ENCODE measurements at places on chromosomes 7 and 10.

DNA sequence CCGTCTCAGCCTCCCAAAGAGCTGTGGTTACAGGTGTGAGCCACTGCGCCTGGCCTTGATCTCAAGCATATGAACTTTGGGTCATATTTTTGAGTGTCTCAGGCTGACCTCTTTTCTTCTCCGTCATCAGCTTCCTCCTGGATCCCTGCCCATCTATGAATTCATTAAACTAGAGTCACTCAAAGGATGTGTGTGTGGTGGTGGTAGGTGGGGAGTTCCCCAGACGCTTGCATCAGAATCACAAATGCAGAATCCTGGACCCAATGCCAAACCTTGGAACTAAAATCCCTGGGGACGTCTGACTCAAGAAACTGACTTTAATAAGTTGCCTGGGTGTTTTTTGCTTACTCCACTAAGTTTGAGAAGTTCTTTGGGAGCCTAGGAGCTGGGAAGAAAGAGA lies 6.7 kb upstream of the CREB5 start:
- peaks cover 18% of the 10 kb centered on the region for H3K4me1 ChIP-seq
- no peak for DNase-seq
- H3K4me3 ChIP-seq = no peak overlapping the region
- H3K36me3 ChIP-seq = no peaks in the 10 kb centered on the region
- no peak overlapping the region for H3K27ac ChIP-seq
- peaks cover 77% of the 10 kb centered on the region for H3K27me3 ChIP-seq

DNA sequence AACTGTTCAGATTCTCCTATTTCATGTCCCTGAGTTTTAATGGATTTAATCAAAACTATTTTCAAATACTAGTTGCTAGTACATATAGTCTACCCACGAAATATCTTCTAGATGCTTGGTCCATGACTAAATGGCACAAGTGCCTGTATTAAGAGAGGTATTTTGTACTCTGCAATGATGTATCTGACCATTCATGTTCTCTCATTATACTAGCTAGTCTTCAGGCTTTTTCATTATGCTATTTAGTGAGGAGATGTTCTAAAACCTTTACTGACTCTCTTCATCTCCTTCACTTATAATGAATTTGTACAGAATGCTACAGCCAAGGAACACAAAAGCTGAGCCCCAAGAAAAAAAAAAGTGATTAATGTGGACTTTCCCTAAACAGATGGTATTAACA lies 222.5 kb downstream of the AHR start:
- no peak for DNase-seq
- H3K36me3 ChIP-seq = no peaks in the 10 kb centered on the region
- H3K4me3 ChIP-seq = no peak overlapping the region
- no peak overlapping the region for H3K27ac ChIP-seq
- H3K4me1 ChIP-seq = peaks cover 22% of the 10 kb centered on the region

DNA sequence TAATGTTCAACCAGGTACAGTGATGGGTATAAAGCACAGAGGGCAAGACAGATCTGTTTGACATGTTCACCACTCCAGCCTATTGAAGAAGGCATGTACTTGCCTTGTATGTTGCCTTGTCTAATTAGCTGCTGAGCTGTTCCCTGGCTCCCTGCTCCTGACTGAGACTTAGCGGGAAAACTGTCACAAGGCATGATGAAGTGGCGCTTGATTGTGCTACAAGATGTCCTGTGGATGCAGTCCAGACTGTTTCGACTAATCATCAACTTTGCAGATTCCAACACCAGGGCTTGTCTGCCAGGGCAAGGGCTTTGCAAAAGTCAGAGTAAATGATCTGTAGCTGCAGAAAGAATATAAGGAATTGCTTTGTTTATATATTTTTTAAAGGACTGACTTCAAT lies 136.2 kb upstream of the NRBF2 start:
- no peak overlapping the region for H3K4me3 ChIP-seq
- no peaks in the 10 kb centered on the region for H3K36me3 ChIP-seq
- no peaks in the 10 kb centered on the region for H3K4me1 ChIP-seq
- no peak for DNase-seq
- no peak overlapping the region for H3K27ac ChIP-seq

DNA sequence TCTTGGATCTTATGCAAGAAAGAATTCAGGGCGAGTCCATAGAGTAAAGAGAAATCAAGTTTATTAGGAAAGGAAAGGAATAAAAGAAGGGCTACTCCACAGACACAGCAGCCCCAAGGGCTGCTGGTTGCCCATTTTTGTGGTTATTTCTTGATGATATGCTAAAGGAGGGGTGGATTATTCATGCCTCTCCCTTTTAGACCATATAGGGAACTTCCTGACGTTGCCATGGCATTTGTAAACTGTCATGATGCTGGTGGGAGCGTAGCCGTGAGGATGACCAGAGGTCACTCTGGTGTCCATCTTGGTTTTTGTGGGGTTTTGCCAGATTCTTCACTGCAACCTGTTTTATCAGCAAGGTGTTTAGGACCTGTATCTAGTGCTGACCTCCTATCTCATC lies 115.4 kb upstream of the CARD11 start:
- peaks cover 2% of the 10 kb centered on the region for H3K36me3 ChIP-seq
- H3K4me3 ChIP-seq = no peak overlapping the region
- H3K27me3 ChIP-seq = peaks cover 9% of the 10 kb centered on the region
- no peak overlapping the region for H3K27ac ChIP-seq
- H3K4me1 ChIP-seq = peaks cover 11% of the 10 kb centered on the region

DNA sequence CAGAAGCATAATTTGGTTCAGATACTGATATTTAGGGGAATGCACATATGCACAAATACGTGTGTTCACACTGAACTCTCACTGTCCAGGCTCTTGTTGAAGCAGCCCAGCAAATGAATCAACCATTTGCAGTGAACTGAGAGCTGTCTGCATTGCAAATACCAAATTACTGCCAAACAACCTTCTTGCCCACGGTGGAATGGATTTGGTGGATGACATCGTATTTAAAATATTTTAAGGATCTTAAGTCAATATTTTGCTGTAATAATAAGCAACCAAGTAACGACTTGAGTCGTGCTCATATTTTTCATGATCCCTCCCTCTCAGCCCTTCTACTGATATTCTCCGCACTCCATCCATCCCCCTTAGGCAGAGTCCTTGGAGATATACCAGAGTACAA lies 107.9 kb upstream of the FEZF1 start:
- no peaks in the 10 kb centered on the region for H3K36me3 ChIP-seq
- DNase-seq = no peak
- H3K4me1 ChIP-seq = peaks cover 10% of the 10 kb centered on the region

DNA sequence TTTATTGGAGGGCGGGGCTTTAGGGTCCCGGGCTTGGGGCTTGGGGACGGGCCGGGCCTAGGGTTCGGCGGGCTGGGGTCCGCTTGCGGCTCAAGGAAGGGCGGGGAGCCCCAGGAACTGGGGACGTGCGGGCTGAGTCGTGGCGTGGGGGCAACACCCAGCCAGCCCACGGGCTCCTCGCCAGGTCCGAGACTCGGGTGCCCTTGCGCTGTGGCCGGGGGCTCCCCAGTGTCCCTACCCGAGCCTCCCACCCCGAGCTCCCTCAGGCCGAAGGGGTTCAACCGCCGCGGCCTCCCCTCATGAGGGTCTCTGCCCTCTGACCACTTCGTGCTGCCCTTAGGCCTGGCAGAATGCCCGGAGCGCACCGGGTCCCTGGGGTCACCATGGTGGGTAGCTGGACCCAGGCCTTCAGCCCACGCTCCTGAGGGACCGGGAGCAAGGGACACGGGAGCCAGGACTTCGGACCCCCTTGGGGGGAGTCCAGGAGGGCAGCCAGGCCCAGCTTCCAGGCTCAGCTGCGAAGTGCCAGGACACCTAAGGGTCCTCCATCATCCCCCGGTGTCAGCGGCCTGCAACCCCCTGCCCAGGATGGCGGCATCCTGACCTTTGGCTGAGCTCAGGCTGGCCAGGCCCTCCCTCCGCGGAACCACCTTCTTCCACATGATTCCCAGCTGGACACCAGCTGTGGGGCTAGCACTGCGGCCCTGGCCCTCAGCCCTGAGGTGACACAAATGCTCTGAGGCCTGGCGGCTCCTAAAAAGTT lies 524 bp upstream of the FUOM start:
- H3K27ac ChIP-seq = no peak overlapping the region
- peak overlapping the region; percentile 22 for H3K4me3 ChIP-seq
- peaks cover 11% of the 10 kb centered on the region for H3K36me3 ChIP-seq
- DNase-seq = no peak
- peaks cover 20% of the 10 kb centered on the region for H3K4me1 ChIP-seq
- H3K27me3 ChIP-seq = no peaks in the 10 kb centered on the region

DNA sequence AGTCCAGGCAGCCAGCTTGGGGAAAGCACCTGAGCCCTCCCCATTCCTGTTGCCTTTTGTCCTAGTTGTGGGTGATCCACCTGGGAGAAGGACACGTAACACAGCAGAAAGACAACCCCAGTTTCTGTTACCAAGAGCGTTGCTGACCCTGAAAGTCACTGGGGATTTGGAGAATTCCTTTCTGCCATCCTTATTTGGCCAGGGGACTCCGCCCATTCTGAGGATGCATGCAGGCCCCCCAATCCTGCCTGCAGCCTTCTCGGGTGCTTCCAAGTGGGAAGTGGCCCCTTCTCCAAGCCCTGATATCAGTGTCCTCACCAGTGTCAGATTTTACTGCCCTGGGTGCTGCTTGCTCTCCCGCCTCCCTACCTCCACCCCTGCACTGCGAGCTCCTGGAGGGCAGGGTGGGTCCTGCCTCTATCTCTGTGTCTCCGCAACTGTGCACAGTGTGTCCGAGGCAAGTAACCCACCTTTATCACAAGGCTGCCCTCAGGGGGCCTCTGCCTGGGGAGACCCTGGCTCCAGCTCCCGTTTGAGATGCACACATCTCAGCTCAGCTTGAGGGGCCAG lies 9.2 kb upstream of the ADCY1 start:
- no peak overlapping the region for H3K27ac ChIP-seq
- peaks cover 83% of the 10 kb centered on the region for H3K27me3 ChIP-seq
- H3K36me3 ChIP-seq = no peaks in the 10 kb centered on the region
- H3K4me3 ChIP-seq = no peak overlapping the region
- no peak for DNase-seq

DNA sequence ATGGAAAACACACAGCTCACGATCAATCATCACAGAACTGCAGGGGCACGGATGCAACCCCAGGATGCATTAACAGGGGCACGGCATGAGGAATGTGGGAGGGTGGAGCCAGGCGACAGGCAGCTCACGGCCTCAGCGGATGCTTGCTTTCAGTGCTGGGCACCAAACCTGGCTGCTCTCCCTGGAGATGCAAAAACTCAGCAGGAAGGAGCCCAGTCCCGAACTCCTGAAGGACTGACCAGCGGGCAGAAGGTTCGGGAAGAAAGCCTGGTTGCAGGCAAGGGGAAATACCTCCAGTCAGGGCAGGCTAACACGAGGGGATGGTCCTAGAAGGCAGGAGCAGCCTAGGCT lies 66.8 kb downstream of the CHST15 start:
- no peak for DNase-seq
- peak overlapping the region; percentile 51 for H3K27ac ChIP-seq
- H3K4me1 ChIP-seq = peaks cover 13% of the 10 kb centered on the region
- H3K36me3 ChIP-seq = peaks cover 7% of the 10 kb centered on the region
- H3K27me3 ChIP-seq = no peaks in the 10 kb centered on the region
- H3K4me3 ChIP-seq = no peak overlapping the region

GRCh38 chr7:141654551-141654950 lies 47.4 kb downstream of the DENND11 start:
- peaks cover 14% of the 10 kb centered on the region for H3K4me1 ChIP-seq
- H3K4me3 ChIP-seq = no peak overlapping the region
- H3K27me3 ChIP-seq = no peaks in the 10 kb centered on the region
- no peak for DNase-seq

DNA sequence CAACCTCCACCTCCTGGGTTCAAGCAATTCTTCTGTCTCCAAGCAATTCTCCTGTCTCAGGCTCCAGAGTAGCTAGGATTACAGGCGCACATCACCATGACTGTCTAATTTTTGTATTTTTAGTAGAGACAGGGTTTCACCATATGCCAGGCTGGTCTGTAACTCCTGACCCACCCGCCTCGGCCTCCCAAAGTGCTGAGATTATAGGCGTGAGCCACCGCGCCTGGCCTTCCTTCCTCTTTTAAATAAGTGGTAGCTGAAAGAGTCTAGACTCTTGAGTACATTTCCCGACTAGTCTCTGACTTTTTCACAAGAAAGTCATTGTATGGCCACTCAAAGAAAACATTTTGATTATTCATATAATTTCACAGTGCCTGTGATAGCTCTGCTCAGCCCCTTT lies 636.2 kb upstream of the ANKRD30A start:
- H3K27ac ChIP-seq = no peak overlapping the region
- H3K27me3 ChIP-seq = no peaks in the 10 kb centered on the region
- no peak overlapping the region for H3K4me3 ChIP-seq
- no peaks in the 10 kb centered on the region for H3K36me3 ChIP-seq

DNA sequence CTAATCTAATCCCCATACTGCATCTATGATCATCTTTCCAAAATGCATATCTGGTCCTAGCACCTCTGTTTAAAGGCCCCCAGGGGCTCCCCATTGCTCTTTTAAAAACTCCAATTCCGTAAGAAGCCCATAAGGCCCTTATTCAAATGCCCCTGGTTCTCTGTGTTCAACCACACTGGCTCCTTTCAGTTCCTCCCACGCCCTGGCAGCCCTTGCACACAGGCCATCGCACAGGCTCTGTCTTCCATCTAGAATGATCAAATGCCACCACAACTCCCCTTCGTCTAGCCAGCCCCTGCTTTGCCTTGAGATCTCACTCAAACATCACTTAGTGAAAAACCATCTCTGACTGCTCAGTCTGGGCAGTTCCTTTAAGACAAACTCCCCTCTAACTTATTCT lies 112.9 kb upstream of the LYZL2 start:
- peaks cover 15% of the 10 kb centered on the region for H3K27me3 ChIP-seq
- no peaks in the 10 kb centered on the region for H3K4me1 ChIP-seq
- no peak overlapping the region for H3K27ac ChIP-seq
- DNase-seq = no peak
- no peaks in the 10 kb centered on the region for H3K36me3 ChIP-seq

DNA sequence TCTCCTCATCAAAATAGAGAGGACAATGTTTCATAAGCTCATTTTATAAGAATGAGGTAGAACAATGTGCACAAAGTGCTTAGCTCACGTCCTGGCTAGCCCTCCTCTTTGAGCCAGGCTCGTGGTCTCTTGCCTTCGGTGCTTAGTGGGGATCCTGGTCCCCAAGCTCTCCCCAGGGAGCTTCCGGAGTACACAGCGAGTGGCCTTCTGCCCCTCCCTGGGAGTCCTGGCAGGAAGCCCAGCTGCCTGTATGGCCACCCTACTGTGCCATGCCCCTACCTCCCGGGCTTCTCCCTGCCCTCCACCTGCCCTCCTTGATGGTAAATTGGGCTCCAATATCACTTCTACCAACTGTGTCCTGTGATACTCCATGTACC lies 868 bp downstream of the MYO1G start:
- H3K4me3 ChIP-seq = no peak overlapping the region
- H3K27me3 ChIP-seq = no peaks in the 10 kb centered on the region
- no peak for DNase-seq
- no peaks in the 10 kb centered on the region for H3K4me1 ChIP-seq
- no peak overlapping the region for H3K27ac ChIP-seq

DNA sequence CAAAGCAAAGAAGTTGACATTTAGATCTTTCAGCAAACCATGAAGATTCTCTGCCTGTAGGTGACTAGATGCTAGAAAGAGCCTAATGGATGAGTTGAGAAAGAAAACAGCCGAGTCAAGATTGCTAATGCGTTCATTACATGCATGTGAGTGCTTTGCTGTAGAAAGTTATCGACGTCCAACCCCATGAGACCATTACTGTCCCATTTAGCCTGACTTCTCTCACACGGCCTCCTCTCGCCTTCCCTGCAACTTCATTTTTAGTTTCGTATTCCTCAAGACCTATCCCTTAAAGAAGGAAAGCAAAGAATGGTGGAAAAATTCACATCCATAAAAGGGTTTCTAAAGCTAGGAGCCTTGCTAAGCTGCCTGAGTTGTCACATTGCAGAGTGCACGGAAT lies 113.7 kb upstream of the DPP6 start:
- H3K4me3 ChIP-seq = no peak overlapping the region
- H3K36me3 ChIP-seq = peaks cover 2% of the 10 kb centered on the region
- no peaks in the 10 kb centered on the region for H3K4me1 ChIP-seq
- DNase-seq = no peak
- no peaks in the 10 kb centered on the region for H3K27me3 ChIP-seq

Data from mesothelial cell of epicardium (in vitro differentiated cells).